ENCODE measurements at places on chromosomes 11 and 22.

GRCh38 chr11:114482114-114482513, 42.8 kb downstream of the REXO2 start:
- no peak for DNase-seq

DNA sequence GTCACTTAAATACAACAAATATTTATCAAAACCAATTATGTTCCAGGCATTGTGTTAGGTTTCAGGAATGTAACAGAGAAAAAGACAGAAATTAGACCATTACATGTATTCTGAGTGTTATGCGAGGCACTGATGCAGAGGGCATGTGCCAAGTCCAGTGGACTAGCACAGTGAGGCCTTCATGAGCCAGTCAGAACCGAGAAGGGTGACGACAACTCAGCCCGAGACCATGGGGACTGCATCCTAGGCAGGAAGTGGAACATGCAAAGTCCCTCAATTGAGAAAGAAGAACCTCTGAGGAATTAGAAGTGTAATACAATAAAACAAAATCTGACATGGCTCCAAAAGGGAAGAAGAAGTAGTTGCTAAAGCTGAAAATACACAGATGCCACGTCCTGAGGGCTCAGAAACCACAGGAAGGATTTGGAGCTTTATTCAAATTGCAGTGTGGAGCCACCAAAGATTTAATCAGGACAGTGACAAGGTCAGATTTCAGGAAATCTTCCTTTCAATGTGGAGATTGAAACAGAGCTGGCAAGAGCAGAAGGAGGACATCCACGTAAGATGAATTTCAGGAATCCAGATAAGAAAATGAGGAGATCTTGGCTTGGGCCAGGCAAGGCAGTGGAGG, 529.6 kb downstream of the NTM start:
- no peak for DNase-seq

- no peak for DNase-seq
Observed at GRCh38 chr22:24752088-24752623, 22.4 kb downstream of the PIWIL3 start.

DNA sequence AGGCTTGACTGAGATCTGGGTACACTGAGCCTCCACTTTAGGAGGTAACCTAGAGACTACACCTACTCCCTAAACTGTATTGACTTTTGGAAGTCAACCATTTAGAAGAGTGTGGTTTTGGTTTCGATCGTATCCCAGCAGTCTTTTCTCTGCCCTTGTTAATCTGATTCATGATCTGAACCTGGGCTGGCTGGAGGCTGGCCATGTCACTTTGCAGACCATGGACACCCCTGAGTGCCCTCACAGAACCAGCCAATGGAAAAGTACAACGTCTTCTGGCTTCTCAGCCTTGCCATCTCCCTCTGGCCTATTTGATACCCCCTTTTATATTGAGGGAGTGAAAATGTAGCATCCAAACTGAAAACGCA, 10.8 kb downstream of the EHF start:
- DNase-seq: no peak

- DNase-seq: no peak
Observed at GRCh38 chr11:118436639-118437207, 431 bp downstream of the KMT2A start.

- no peak for DNase-seq
Observed at GRCh38 chr22:18024956-18025720, 777 bp upstream of the MICAL3 start.

- DNase-seq: no peak
Observed at GRCh38 chr11:126267650-126268049, 1.0 kb downstream of the SRPRA start.

- DNase-seq: no peak
Observed at GRCh38 chr11:70028147-70028855, 49.8 kb upstream of the ANO1 start.

DNA sequence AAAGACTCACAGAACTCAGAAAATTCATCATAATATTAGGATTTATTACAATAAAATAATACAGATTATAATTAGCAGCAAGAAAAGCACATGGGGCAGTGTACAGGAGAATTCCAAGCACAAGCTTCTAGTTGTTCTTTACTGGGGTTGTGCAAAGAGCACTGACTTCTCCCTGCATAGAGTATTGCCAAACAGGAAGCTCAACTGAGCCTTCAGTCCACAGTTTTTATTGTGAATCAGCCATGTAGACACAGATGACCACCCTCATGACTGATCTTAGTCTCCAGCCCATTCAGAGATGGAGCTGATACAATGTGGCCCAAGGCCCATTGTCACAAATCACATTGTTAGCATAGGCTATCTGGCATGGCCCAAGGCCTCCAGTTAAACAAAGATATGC, 798.9 kb downstream of the KCNA4 start:
- DNase-seq: no peak

DNA sequence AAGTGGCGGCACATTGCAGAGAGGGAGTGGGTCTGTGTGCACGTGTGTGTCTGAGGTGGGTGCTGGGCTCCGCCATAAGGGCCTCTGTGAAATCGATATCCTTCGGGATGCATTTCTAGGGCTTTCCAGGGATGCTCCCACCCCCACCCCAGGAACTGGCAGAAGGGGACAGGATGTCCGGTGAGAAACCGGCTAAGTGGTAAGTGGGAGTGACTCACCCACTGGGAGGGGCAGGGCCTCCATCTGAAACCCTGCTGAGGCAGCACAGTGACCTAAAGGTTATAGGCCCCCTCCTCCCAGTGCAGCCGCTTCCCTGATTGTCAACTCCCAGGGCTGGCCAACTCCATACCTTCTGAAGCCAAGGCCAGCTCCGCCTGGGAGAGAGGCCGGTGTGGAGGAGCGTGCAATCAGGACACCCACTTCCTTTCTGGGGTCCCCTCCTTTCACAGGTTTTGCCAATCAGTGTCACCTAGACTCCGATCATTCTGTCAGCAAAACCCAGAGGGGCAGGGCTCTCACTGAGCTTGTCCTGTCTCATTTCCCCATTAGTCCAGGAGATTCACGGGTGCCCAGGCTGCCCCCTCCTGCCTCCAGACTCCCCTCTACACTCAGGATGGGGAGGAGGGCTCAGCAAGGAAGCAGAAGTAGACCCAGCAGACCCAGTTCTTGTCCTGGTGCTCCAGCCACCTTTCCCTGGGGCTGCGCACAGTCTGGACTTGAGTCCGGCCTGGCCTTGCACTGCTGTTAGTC, 44.5 kb downstream of the NECTIN1 start:
- peak; percentile 64 for DNase-seq

DNA sequence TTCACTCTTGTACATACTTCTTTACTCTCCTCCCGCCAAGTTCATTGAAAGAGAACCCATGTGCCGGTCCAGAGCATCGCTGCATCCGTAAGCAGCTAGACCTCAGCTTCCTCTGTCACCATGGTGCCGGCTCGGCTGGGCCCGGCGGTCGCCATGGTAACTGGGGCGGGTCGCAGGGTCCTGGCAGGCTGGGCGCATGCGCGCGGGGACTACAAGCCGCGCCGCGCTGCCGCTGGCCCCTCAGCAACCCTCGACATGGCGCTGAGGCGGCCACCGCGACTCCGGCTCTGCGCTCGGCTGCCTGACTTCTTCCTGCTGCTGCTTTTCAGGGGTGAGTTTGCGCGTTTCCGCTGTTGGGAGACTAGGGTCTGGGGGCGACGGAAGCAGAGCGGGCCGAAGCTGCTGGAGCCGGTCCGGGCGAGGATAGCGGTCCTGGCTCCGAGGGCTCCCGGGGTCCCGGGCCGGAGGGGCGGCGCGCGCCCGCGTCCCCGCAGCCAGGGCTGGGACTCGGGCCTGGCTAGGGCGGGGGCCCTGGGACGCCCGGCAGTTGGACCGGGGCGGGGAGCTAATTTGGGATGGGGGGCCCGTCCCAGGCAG, at the start of gene JAM3:
JAM3 (plus strand) TSS at position 244 of the 597 bp plus-strand sequence; CDS start at position 256, 12 bp downstream.
- DNase-seq: peak; percentile 95

- no peak for DNase-seq
Observed at GRCh38 chr11:58391879-58392278, 14.8 kb downstream of the OR5B3 start.

DNA sequence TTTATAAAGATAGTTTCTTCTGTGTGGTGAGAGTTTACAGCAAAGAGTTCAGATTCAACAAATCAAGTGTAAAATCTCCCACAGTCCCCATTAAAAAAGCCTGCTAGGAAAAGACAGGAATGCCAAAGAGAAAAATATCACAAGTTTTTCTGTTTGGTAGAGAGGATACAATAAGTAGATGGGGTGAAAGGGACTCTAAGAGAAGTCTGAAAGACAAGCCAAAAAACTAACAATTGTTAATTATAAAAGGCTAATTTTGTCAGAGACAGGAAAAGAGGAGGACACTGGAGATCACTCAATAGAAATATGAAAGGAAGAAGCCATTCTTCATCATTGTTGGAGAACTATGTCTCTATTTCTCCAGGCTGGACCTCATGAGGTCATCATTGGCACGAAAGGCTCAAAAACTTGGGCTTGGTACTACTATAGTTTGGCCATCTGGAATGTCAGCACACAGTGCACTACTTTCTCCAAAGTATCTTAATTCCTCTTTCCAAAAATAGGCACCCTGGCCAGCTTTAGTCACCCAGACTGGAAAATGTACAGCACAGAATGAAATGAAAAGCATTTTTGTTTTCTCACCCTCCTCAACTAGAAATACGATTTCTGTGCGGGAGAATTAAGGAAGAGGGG, 531 bp upstream of the SOX6 start:
- DNase-seq: peak; percentile 5

GRCh38 chr11:14124886-14125285, 162.4 kb downstream of the SPON1 start:
- no peak for DNase-seq

- no peak for DNase-seq
Observed at GRCh38 chr22:43128116-43128515, 15.1 kb downstream of the MCAT start.

GRCh38 chr11:35057926-35058668, 80.9 kb upstream of the CD44 start:
- DNase-seq: no peak

GRCh38 chr11:32847511-32847910, 17.8 kb downstream of the PRRG4 start:
- DNase-seq: no peak

- no peak for DNase-seq
Observed at GRCh38 chr11:117560780-117561530, 233.3 kb downstream of the CEP164 start.

GRCh38 chr11:65640483-65641296, 2.8 kb downstream of the SIPA1 start:
- DNase-seq: no peak

GRCh38 chr22:46240907-46241306, 9.2 kb downstream of the CDPF1 start:
- DNase-seq: no peak

- DNase-seq: no peak
Observed at GRCh38 chr11:68835749-68836148, 6.0 kb downstream of the CPT1A start.

- no peak for DNase-seq
Observed at GRCh38 chr11:4090258-4090657, 4.3 kb upstream of the RRM1 start.

DNA sequence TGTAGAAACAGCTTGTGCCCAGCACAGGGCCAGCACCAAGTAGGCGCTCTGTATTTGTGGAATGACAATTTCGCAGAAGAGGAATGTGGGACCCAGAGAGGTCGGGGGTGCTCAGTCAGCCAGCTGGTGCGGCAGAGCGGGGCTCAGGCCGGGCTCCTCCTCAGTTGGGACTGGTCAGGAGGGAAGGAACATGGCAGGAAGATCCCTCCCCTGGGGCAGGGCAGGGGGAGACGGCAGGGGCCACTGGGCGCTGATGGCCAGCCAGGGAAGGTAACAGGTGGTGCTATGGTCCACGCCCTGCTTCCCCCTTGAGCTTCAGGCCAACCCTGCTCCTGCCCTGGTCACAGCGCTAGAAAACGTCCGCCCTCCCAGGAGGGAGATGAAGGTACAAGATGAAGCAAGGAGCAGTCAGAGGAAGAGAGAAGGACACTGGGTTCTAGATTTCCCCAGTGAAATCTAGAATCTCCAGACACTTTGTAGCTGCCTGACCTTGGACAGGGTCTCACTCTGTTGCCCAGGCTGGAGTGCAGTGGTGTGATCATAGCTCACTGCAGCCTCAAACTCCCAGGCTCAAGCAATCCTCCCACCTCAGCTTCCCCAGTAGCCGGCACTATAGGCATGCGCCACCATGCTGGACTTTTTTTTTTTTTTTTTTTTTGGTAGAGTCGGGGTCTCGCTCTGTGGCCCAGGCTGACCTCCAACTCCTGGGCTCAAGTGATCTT, 13.5 kb upstream of the SPI1 start:
- no peak for DNase-seq

GRCh38 chr11:71482746-71483364, 29.9 kb downstream of the NADSYN1 start:
- no peak for DNase-seq

DNA sequence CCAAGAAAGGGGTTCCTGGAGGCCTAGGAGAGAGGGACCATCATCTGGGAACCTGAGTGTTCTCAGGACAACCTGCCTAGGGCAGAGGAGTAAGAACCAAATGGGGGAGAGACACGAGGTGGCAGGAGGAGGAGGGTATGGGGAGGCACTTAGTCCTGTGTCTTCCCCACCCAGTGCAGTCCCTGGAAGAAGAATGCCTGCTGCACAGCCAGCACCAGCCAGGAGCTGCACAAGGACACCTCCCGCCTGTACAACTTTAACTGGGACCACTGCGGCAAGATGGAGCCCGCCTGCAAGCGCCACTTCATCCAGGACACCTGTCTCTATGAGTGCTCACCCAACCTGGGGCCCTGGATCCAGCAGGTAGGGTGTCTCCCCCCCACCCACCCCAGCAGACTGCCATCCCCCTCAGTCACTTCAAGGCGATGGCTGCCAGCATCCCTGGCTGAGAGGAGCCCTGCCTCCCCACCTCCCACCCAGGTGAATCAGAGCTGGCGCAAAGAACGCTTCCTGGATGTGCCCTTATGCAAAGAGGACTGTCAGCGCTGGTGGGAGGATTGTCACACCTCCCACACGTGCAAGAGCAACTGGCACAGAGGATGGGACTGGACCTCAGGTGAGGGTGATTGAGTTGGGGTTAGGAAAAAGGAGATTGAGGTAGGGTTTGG, 3.7 kb upstream of the INPPL1 start:
- no peak for DNase-seq

DNA sequence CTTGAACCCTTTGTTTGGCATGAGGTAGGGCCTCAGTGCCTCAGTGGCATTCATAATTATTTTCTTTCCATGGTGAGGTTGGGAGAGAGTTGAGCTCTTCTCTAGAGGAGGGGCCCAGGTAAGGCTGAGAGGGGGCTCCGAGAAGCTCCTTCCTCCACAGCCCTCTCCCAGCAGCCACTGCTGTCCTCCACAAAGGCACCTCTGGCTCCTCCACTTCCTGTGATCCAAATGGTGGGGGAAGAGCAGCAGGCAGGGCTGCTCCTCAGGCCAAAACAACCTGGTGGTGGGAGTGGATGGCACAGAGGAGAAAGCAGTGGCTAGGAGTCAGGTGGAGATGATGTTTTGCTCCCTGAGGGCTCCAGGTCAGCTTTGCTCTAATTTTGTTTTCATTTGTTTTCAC, 13.3 kb downstream of the ROBO4 start:
- DNase-seq: no peak

DNA sequence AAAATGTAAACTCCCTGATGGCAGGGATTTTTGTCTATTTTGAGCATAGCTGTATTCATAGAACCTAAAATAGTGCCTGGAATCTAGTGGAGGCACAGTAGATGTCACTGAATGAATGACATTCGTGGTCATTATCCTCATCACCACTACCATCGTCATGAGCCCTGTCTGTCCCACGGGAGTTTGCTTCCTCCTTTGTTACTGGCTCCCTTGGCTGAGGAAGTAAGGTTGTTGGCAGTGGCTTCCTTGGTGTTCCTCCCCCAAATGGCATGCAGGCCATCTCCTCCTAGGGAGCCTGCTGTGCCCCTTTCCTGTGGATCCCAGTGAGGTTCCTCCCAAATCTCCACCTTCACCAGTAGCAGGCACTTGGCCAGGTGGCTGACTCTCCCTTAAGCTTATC, 183.0 kb downstream of the CEP164 start:
- no peak for DNase-seq

All from brain microvascular endothelial cell (primary cell).